ENCODE measurements at places on chromosomes 1 and 21.

- DNase-seq, result no peak
Measured at GRCh38 chr1:98781906-98782305, 120.4 kb downstream of the SNX7 start.

DNA sequence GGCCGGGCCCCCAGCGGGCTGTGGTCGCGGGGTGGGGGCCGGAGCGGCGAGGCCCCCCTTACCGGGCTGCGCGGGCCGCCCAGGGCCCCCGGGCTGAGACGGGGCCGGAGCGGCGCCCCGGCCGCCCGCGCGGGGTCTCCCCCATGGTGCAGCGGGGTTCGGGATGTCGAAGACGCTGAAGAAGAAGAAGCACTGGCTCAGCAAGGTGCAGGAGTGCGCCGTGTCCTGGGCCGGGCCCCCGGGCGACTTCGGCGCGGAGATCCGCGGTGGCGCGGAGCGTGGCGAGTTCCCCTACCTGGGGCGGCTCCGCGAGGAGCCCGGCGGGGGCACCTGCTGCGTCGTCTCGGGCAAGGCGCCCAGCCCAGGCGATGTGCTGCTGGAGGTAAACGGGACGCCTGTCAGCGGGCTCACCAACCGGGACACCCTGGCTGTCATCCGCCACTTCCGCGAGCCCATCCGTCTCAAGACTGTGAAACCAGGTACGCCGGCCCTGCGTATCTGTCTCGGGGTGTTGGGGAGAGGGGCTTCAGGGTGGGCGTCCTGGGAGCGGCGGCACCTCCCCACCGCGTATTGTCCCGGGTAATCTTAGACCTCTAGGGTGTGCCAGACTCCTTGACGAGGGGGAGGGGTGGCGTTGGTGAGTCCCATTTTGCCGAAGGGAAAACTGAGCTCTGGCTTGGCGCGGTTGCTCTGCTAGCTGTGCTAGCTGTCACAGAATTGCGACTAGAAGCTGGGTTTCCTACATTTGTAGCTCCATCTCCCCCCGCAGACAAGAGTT, 745 bp downstream of the MAGI3 start:
- DNase-seq, result no peak

DNA sequence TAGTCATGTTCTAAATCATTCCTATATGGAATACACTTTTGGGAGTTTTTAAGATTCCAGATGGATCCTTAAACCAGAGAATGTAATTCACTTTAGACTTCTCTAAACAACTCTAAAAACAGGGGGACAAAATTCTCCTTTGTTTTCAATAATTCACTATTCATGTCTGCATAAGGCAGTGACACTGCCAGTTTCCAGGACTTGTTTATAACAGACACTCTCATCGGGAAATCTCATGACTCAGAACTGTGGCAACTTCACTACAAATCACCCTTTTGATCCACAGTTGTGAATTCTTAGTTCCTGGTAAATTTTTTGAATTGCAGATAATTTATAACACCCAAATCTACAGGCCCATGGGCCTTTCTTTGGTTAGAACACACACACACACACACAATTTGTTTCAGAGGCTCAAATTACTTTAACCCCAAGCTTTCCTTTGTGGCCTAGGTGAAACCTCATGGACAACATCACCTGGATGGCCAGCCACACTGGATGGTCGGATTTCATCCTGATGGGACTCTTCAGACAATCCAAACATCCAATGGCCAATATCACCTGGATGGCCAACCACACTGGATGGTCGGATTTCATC, at the start of gene OR2T4:
Gene OR2T4, plus strand, starts transcription at position 545 of the 595 bp plus-strand sequence. Its CDS starts 0 bp downstream, at position 545.
- DNase-seq, result no peak

DNA sequence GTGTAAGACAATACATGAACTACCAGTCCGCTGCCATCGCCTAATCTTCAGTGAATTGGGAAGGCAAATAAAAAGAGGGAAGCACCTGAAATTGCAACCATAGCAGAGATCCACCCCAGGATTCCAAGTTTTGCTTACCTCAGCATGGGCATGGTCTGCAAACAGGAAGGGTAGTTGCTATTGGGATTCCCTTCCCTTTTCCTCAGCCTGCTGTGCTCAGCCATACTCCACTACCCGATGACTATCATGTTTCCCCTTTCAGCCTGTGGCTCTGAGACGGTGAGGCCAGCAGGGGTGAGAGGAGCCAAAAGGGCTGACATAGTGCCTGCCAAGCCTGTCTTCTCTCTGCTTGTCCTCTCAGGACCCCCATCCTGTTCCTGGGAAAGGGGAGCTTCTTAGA, 64.2 kb downstream of the GPR137B start:
- no peak for DNase-seq

DNA sequence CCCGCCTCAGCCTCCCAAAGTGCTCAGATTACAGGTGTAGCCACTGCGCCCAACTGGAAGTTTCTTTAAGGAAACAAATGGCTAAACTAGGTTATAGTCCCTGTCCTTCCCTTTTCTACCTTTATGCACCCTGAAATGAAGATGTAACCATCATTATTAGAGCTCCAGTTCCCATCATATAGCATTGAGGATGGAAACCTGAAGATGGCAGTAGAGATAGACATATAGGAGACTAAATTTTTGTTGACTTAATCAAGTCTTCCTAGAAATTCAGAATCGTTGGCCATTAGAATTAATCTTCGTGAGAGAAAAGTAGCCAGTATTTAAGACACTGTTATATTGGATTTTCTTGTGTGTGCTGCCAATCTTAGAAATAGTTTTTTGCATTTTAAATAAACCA, 1016.3 kb upstream of the NCAM2 start:
- DNase-seq, result no peak

GRCh38 chr1:22930240-22930912, 42.3 kb downstream of the LACTBL1 start:
- DNase-seq, result peak; percentile 23

GRCh38 chr1:240635466-240636256, 23.7 kb upstream of the GREM2 start:
- DNase-seq, result no peak

- no peak for DNase-seq
Measured at GRCh38 chr1:43731867-43732531, 24.7 kb downstream of the ST3GAL3 start.
